ENCODE measurements at places on chromosomes 12 and 14. TPM values are rescaled to one million over a fixed set of nuclear protein-coding genes. Genes with fewer than 3 reads are reported as not detected.
A peak's percentile ranks its signal among the peaks of the same experiment; 100 is the strongest.

Gene RNASE3
- not detected for total RNA-seq

Gene LRRC43
- total RNA-seq: 1.8 TPM

Gene KRT86
- 0.17 TPM for total RNA-seq

Gene GSC
- total RNA-seq: 0.51 TPM

Gene ANKRD33
- under 0.01 TPM for total RNA-seq

Gene RFLNA
- total RNA-seq: 0.26 TPM

Gene FGF6
- total RNA-seq: not detected

Gene PPP4R4
- 0.51 TPM for total RNA-seq

Gene RNASE1
- not detected for total RNA-seq

Gene KLRK1
- total RNA-seq: not detected

Gene OR6C2
- not detected for total RNA-seq

Gene MORN3
- total RNA-seq: 0.77 TPM

Gene SYCP3
- 0.26 TPM for total RNA-seq

- peak overlapping the region; percentile 93 for H3K27ac ChIP-seq
- H3K27me3 ChIP-seq: no peaks in the 10 kb centered on the region
- peaks cover 52% of the 10 kb centered on the region for H3K4me1 ChIP-seq
- peak overlapping the region; percentile 57 for H3K4me3 ChIP-seq
These were observed 45.8 kb upstream of the ATP23 start for GRCh38 chr12:57895389-57896114.

- H3K4me1 ChIP-seq: no peaks in the 10 kb centered on the region
- peaks cover 4% of the 10 kb centered on the region for H3K36me3 ChIP-seq
- no peak overlapping the region for H3K27ac ChIP-seq
These were observed 20.3 kb downstream of the FBLN5 start for GRCh38 chr14:91927191-91927590.

- DNase-seq: no peak
- no peak overlapping the region for H3K4me3 ChIP-seq
- no peaks in the 10 kb centered on the region for H3K27me3 ChIP-seq
- H3K4me1 ChIP-seq: no peaks in the 10 kb centered on the region
- no peak overlapping the region for H3K27ac ChIP-seq
These were observed 91.4 kb downstream of the VRK1 start for GRCh38 chr14:96888593-96888992.

- H3K27me3 ChIP-seq: no peaks in the 10 kb centered on the region
- peak; percentile 79 for DNase-seq
- no peak overlapping the region for H3K4me3 ChIP-seq
- no peaks in the 10 kb centered on the region for H3K36me3 ChIP-seq
- H3K4me1 ChIP-seq: peaks cover 4% of the 10 kb centered on the region
- no peak overlapping the region for H3K27ac ChIP-seq
These were observed 375.3 kb downstream of the C12orf75 start for GRCh38 chr12:105705765-105706164.

GRCh38 chr14:103418481-103418818 lies 33.2 kb downstream of the MARK3 start:
- H3K4me1 ChIP-seq: peaks cover 23% of the 10 kb centered on the region
- H3K27ac ChIP-seq: peak overlapping the region; percentile 30
- H3K27me3 ChIP-seq: no peaks in the 10 kb centered on the region
- peaks cover 2% of the 10 kb centered on the region for H3K36me3 ChIP-seq

DNA sequence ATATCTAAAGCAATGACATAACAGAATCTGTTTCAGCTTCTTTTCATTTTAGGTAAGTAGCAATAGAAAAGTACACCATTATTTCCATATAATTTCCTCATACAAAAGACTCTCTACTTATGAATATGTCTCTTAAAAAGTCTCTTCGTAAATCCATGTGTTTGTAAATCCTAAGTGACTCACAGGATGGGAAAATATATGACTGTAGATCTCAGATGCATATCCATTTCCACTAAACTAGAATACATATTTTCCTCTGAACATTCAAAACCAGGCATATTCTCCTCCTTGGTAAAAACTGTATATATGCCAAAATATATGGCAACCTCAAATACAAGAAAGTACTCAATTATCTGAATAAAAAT lies 93.6 kb downstream of the TXNDC16 start:
- H3K27me3 ChIP-seq: no peaks in the 10 kb centered on the region
- H3K4me3 ChIP-seq: no peak overlapping the region
- no peaks in the 10 kb centered on the region for H3K36me3 ChIP-seq

DNA sequence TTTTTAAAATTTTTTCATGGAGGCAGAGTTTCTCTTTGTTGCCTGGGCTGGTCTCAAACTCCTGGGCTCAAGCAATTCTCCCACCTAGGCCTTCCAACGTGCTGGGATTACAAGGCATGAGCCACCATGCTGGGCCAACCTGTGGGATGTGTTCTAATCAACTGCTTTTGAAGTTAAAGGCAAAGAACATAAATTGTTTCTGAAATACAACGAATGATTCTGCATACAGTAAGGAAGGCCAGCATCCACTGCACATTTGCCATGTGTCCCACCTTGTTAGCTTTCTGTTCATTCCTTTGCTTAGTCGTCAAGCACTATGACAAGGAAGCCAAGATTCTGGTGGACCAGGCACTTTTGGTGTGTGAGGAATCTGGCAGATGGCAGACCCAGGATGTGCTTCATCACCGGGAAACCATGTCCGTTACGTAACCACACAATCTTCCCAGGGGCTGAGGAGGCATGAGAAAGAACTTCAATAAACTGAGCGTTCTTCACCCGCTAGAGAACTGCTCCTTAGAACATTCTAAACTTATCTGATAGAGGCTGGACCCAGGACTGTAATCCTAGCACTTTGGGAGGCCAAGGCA lies 24.5 kb downstream of the MOK start:
- no peaks in the 10 kb centered on the region for H3K27me3 ChIP-seq
- peak; percentile 100 for DNase-seq
- no peak overlapping the region for H3K4me3 ChIP-seq
- H3K4me1 ChIP-seq: peaks cover 9% of the 10 kb centered on the region
- peak overlapping the region; percentile 57 for H3K27ac ChIP-seq

DNA sequence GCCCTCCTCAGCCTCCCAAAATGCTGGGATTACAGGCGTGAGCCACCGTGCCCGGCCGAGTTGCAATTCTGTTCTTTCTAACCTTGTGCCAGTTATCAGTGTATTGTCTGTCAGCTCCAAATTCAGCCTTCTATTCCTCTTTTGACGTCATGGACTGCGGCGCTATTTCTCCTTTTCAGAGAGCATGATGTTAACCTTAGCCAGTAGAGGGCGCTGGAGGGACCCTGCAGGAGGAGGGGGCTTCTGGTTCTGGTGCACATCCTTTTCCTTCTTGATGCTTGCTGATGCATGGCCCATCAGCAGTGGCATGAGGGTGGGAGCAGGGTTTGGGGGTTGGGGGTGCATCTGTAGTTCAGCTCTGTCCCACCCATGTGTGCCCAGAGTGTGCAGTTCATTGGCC lies 179.3 kb upstream of the RMST start:
- no peak overlapping the region for H3K27ac ChIP-seq
- H3K27me3 ChIP-seq: no peaks in the 10 kb centered on the region
- H3K36me3 ChIP-seq: no peaks in the 10 kb centered on the region
- H3K4me1 ChIP-seq: no peaks in the 10 kb centered on the region
- DNase-seq: no peak

DNA sequence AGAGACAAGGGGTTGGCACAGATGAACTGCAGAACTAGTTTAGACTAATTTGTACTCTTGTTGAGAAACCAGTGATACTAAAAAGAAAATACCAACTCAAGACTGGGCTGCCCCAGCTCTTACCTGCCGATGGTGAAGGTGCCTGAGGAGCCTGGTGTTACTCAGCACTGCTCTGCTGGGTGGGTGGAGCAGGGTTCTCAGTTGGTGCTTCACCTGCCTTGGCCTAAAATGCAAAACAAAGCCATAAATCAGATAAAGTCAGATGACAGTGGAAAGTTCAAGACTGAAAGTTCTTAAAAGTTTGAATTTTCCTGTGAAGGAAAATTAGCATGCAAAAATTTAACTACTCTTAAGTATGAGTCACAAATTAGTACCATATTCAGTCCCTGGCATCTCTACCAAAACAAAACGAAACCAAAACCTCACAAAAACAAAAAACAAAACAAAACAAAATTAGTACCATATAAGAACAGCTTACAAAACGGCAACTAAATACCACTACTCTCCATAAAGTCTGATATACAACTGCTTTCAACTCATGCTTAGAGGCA lies 21.9 kb downstream of the YBX3 start:
- H3K36me3 ChIP-seq: peaks cover 7% of the 10 kb centered on the region
- H3K27ac ChIP-seq: peak overlapping the region; percentile 37
- peaks cover 2% of the 10 kb centered on the region for H3K4me1 ChIP-seq
- no peak for DNase-seq

- no peaks in the 10 kb centered on the region for H3K27me3 ChIP-seq
- H3K4me3 ChIP-seq: no peak overlapping the region
- H3K27ac ChIP-seq: no peak overlapping the region
- H3K36me3 ChIP-seq: no peaks in the 10 kb centered on the region
These were observed 20.1 kb upstream of the TMED10 start for GRCh38 chr14:75196468-75196867.

- no peaks in the 10 kb centered on the region for H3K36me3 ChIP-seq
- no peak overlapping the region for H3K4me3 ChIP-seq
- DNase-seq: peak; percentile 93
- peak overlapping the region; percentile 83 for H3K27ac ChIP-seq
- H3K27me3 ChIP-seq: no peaks in the 10 kb centered on the region
These were observed 62.2 kb downstream of the PPP1R36 start for GRCh38 chr14:64612021-64612380.

DNA sequence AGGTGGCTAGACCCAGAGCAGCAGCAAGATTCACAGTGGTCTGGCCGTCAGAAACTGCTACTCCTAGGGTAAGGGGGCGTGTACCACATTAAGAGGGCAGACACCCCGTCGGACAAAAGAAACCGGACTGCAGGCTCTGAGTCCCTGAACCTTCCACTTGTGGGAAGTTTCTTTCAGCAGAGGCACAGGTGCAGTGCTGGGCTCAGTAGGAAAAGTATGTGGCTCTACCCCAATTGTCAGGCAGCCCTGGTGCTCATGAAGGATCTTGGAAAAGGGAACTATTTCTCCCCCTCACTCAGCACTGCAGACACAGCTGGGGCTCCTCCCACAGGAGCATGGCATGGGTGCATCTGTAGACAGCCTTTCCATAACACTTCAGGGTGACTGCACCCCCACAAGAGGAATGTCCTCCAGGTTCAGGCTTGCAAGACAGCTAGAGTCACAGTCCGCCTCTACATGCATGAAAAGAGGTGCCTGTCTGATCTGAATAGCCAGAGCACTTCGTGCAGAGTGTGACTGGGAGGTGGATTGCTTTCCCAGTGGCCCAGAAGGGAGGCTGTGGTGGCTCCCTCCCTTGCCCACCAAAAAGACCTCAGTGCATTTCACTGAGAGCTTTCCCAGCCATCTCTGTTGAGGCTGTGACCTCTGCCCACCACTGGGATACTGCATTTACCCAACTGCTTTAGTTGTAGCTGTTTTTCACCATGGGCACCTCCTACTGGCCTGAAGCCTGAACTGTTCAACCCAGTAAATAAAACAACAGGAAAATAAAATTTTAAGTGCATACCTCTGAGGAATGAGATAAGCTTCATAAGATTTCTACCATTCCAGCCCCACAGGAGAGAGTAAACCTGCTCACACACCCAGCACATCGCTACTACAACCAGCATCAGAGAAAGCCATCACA lies 14.2 kb downstream of the CEP128 start:
- H3K4me3 ChIP-seq: no peak overlapping the region
- H3K4me1 ChIP-seq: peaks cover 7% of the 10 kb centered on the region
- DNase-seq: no peak
- no peaks in the 10 kb centered on the region for H3K27me3 ChIP-seq

DNA sequence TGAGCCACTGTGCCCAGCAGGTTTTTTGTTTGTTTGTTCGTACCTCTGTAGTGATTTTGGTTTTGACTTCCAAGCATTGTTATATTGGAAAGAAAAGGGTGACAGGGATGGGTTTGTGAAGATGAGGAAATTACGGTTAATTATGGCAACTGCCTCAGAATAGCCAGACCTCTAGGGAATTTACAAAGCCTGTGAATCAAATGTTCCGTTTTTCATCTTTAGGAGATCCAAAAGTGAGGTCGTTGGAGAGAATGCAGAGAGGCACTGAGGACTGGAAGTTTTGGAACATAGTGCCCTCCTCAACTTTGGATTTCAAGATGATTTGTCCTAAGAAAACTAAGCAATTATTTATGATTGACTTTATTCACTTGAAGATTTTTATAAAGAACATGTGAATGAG lies 54.5 kb upstream of the EVL start:
- no peaks in the 10 kb centered on the region for H3K27me3 ChIP-seq
- no peak overlapping the region for H3K27ac ChIP-seq
- H3K36me3 ChIP-seq: no peaks in the 10 kb centered on the region
- DNase-seq: no peak
- no peak overlapping the region for H3K4me3 ChIP-seq
- peaks cover 11% of the 10 kb centered on the region for H3K4me1 ChIP-seq

GRCh38 chr14:24310646-24311604 lies at the start of gene LTB4R:
LTB4R (plus strand) TSS chr14:24311502; CDS start chr14:24315652, 4,150 bp downstream.
- peak within 1 kb of the TSS; percentile 42 for H3K4me3 ChIP-seq
- peaks cover 2% of the 10 kb centered on the region for H3K36me3 ChIP-seq
- H3K27ac ChIP-seq: peak within 1 kb of the TSS; percentile 10
- H3K4me1 ChIP-seq: peaks cover 12% of the 10 kb centered on the region
- peak; percentile 77 for DNase-seq

DNA sequence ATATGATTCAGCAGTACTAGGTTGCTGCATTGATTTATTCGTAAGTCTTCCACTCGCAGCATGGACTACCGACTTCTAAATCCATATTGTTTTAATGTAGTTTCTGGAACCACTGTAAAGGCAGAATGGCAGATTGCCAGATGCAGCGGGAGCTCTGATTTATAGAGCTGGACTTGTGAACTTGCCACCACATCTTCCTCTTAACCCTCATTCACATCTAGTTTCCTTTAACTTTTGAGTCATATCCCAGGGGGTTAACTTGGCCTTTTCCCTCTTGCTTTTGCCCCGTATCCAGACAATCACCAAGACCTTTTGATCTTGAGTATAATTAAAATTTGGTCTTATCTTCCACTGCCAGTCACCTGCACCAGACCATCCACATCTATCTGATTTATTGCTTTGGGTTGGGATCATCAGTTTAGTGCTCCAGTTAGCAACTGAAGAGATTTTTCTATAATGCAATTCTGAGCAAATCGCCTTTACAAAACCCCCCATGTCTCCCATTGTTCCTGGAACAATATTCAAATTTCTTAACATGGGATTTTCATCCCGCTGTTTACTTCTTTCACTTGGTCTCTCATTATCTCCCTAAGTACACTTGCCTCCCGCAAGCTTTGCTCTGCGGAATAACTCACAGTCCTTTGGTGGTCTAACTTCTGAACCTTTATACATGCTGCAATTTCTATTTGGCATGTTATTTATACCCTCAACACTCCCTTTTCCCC lies 130.5 kb downstream of the ACSS3 start:
- peak; percentile 25 for DNase-seq
- no peaks in the 10 kb centered on the region for H3K27me3 ChIP-seq
- H3K36me3 ChIP-seq: no peaks in the 10 kb centered on the region
- H3K27ac ChIP-seq: no peak overlapping the region
- no peak overlapping the region for H3K4me3 ChIP-seq

GRCh38 chr14:103393676-103394626 lies 8.7 kb downstream of the MARK3 start:
- peak; percentile 60 for DNase-seq
- H3K27me3 ChIP-seq: no peaks in the 10 kb centered on the region
- no peak overlapping the region for H3K27ac ChIP-seq
- H3K36me3 ChIP-seq: no peaks in the 10 kb centered on the region
- no peak overlapping the region for H3K4me3 ChIP-seq
- peaks cover 11% of the 10 kb centered on the region for H3K4me1 ChIP-seq

- H3K36me3 ChIP-seq: no peaks in the 10 kb centered on the region
- DNase-seq: no peak
- H3K4me3 ChIP-seq: no peak overlapping the region
- H3K27ac ChIP-seq: no peak overlapping the region
- H3K4me1 ChIP-seq: no peaks in the 10 kb centered on the region
These were observed 150.6 kb downstream of the PIWIL1 start for GRCh38 chr12:130488358-130488710.
